ENCODE measurements at places on chromosomes 1 and 21.

- no peak for DNase-seq
Observed at GRCh38 chr1:114901814-114902213, 47.2 kb downstream of the SYCP1 start.

GRCh38 chr21:38048167-38048566 lies 131.9 kb upstream of the KCNJ6 start:
- no peak for DNase-seq

DNA sequence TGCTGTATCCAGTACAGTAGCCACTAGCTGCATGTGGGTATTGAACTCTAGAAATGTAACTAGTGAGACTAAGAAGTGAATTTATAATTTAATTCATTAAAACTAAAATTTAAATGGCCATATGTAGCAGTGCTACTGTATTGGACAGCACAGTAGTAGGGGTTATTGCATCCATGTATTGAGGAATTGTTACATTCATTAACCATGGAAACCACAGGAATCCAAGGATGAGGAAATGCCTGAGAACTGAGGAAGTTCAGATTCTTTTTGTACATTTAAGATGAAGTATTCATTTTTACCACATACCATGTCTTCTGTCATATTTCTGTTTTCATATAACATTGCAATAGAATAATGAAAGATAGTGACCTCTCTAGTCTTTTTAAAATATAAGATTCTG lies 2.6 kb downstream of the MTF2 start:
- peak; percentile 9 for DNase-seq

- DNase-seq: no peak
Observed at GRCh38 chr1:58561633-58562032, 15.1 kb upstream of the OMA1 start.

DNA sequence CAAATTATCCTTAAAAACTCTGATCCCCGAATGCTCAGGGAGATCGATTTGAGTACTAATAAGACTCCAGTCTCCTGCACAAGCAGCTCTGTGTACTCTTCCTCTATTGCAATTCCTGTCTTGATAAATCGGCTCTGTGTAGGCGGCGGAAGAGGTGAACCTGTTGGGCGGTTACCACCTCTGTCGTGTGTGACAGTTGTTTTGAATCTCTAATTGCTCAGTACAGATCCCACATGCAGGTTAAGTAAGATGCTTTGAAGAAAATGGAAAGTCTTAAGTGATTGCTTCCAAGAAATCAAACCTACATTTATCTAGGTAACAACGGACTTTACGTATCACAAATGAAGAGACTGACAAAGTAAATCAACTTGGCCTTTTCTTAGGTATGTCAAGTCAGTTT lies 35.5 kb downstream of the COA6 start:
- no peak for DNase-seq

GRCh38 chr1:185440877-185441276 lies 123.8 kb upstream of the IVNS1ABP start:
- no peak for DNase-seq

DNA sequence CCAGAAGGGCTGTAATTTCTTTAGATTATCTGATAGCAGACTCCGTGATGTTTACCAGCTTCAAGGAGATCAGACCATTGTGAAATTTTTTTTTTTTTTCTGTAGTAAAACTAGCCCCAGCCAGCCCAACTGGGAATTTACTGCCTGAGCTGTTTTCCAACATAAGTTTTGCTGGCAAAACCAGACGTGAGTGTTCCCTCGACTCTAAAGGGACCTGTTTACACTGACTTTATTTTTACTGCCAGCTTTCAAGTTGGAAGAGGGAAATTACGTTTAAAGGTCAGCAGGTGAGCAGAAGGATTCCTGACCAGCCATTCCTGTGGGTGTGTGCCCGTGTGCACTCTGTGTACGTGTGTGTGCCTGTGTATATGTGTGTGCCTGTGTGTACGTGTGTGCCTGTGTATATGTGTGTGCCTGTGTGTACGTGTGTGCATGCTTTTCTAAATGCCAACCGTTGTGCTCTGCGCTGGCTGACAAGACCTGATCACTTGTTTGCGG lies 374 bp downstream of the MAB21L3 start:
- DNase-seq: no peak

- DNase-seq: no peak
Observed at GRCh38 chr1:11482198-11482597, 3.2 kb downstream of the DISP3 start.

DNA sequence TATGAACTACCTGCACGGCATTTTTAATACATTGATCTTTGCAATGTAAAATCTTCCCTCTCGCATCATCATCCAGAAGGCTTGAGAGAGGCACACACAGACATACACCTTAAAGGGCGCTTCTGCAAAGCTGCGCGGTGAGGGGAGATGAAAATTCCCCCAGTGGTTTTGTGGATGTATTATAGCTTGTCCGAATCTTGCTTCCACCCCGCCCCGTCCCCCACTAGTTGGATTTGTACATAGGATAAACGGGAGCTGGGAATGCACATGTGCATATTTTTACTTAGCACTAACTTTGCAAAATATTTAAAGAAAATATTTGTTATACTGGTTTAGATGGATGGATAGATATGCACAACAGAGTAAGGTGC lies 542 bp upstream of the ASTN1 start:
- DNase-seq: no peak

DNA sequence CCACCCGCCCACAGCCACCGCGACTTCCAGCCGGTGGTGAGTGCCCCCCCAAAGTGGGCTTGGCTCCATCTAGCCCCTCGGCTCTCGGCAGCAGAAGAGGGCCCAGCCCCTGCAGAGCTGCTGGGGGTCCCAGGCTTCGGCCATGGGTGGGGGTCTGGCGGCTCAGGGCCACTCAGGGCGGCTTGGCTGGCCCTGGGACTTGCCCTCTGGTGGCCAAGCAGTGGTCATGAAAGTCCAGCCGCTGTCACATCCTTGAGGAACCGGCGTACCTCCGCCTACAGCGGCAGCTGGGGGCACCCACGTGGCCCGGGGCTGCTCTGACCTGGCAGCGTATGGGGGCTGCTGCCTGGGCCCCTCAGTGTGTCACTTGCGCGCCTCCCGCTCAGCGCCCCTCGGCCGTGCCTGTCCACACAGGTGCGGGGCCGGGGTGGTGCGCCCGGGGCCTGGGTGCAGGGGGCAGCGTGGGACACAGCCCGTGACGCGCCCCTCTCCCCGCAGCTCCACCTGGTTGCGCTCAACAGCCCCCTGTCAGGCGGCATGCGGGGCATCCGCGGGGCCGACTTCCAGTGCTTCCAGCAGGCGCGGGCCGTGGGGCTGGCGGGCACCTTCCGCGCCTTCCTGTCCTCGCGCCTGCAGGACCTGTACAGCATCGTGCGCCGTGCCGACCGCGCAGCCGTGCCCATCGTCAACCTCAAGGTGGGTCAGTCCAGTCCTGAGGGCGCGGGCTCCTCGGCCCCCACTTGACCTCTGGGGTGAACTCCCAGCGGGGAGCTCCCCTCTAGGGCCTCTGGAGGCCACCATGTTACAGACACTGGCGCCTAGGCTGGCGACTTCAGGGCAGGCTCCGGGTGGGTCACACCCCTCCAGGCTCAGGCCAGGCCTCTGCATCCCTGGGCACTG lies 32.4 kb downstream of the SLC19A1 start:
- no peak for DNase-seq

- no peak for DNase-seq
Observed at GRCh38 chr1:9591669-9592509, 3.2 kb downstream of the TMEM201 start.

DNA sequence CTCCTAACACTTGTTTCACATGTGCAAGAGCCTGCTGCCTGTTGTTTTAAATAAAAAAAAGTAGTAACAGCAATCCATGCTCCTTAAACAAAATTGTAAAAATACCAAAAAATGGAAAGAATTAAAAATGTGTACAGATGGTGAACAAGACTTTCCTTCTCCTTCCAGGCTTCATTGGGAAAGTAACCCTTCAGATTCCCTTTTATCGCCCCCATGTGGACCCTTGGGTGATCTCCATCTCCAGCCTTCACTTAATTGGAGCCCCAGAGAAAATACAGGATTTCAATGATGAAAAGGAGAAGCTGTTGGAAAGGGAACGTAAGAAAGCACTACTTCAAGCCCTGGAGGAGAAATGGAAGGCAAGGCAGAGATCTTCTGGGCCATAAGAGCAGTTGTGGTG lies 14.2 kb downstream of the VPS13D start:
- no peak for DNase-seq

GRCh38 chr1:30912913-30913652 lies 4.5 kb upstream of the SDC3 start:
- DNase-seq: no peak

GRCh38 chr21:31604591-31605190 lies 54.8 kb upstream of the SOD1 start:
- no peak for DNase-seq

DNA sequence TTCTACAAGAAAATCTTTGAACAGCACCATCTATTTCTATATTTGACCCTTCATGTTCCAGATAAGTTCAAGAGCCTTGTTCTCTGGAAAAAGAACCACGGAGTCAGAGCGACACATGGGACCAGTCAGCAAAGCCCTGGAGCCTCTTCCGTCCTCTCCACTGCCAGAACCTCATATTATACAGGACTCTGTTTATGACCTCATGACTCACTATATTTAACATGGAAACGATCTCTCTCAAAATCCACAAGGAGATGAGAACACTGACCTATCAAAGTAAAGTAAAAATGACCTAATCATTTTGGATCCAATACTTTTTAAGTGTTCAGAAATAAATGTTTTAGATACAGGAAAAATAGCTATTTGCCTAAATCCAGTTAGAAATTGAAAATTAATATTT lies 124.6 kb upstream of the KRTAP19-8 start:
- DNase-seq: no peak

GRCh38 chr1:90781534-90781933 lies 64.4 kb upstream of the BARHL2 start:
- no peak for DNase-seq

DNA sequence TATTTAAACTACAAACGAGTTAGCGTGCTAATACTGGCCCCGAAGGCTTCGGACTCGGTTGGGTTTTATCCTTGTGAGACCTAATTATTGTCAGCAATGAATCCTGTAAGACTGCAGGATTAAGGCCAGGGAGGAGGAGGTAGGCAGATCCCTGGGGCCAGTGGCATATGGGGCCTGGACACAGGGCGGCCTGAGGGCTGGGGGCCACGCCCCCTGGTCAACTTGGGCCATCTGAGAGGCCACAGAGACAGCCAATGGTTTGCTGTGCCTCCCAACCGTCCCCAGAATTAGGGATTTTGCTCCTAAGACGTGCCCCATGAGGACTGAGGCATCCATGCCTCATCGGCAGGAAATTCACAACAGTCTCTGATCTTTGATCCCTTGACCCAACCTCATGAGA lies 31.1 kb upstream of the DISP3 start:
- DNase-seq: no peak

- no peak for DNase-seq
Observed at GRCh38 chr1:18927654-18928272, 25.4 kb upstream of the ALDH4A1 start.

DNA sequence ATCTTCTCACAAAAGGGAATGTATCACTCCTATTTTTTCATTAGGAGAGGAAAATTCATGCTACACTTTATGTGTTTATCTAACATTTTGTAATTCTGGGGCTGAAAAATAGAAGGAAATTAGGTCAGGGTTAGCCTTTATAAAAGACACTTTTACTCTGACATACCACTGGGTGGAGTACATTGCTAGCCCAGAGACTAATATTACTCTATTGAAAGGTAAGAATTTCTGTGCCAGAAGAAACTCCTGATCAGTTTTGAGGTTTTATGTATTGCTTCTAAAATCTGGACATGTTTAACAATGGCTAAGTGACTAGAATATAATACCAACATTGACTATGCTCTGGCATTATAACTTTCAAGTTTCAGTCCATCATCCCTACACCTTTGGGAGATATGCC lies 724.6 kb downstream of the USP25 start:
- no peak for DNase-seq

GRCh38 chr21:32257962-32258785 lies 20.7 kb downstream of the MIS18A start:
- DNase-seq: peak; percentile 21

GRCh38 chr1:4090976-4091660 lies 191.0 kb upstream of the C1orf174 start:
- no peak for DNase-seq

DNA sequence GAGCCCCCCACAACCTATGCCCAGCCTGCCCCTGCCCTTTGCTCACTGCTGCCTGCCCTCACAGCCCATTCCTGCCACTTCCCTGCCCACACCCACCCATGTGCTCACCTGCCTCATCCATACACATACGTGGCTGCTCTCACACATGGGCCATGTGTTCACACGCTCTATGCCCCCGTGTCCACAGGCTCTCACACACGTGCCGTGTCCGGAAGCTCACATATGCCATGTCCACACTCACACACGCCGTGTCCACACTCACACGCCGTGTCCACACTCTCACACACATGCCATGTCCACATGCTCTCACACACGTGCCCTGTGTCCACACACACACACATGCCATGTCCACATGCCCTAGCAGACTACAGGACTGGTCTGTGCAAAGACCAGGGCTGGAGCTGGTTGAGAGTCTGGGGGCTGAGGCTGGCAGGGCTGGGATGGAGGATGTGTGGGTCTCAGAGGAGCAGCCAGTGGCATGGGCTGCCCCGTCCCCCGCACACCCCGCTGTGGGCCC lies 583 bp upstream of the RNF223 start:
- DNase-seq: no peak

- peak; percentile 91 for DNase-seq
Observed at GRCh38 chr21:38478782-38479181, 19.5 kb downstream of the ERG start.

- no peak for DNase-seq
Observed at GRCh38 chr1:180796897-180797640, 115.6 kb upstream of the KIAA1614 start.

- DNase-seq: no peak
Observed at GRCh38 chr21:45997495-45998275, 16.1 kb downstream of the COL6A1 start.

DNA sequence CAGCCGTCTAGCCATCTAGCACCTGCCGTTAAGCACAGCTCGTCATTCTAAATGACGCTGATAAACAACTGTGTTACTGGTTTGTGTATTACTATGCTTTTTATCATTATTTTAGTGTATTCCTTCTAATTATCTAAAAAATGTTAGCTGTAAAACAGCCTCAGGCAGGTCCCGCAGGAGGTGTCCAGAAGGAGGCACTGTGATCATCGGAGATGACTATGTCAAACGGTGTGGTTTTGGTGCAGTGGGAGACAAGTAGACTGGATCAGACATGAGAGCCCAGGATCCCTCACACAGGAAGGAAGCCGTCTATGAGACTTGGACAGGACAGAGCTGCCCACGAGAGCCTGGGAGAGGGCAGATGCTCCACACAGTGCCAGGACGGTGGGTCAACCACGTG lies 55.3 kb upstream of the COL6A1 start:
- DNase-seq: no peak

GRCh38 chr1:168742386-168742785 lies 13.4 kb upstream of the DPT start:
- no peak for DNase-seq

DNA sequence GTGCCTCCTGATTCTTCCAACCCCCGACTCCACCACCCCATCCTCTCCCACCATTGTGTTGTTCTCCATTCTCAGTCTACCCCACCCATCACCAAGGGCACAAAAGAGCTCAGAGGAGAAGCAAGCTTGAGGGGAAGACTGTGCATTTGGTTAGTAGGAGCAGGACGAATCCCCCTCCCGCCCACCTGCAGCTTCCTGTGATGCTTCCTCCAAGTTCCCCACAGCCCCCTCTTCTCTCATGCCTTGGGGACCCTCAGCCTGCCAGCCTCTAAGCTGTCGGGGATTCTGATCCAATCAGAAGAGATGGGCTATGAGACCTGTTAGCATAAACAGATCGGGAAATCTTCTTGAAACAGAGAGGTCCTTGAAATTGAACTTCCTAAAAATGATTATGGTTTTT lies 22.2 kb upstream of the CAPZB start:
- DNase-seq: no peak
